ENCODE measurements at places on chromosomes 7 and 10.

GRCh38 chr10:9733766-9734165 is 1283.9 kb upstream of the CELF2 start:
- no peak for DNase-seq

- no peak for DNase-seq
Measured at GRCh38 chr7:96838481-96838880, 128.8 kb upstream of the SEM1 start.

DNA sequence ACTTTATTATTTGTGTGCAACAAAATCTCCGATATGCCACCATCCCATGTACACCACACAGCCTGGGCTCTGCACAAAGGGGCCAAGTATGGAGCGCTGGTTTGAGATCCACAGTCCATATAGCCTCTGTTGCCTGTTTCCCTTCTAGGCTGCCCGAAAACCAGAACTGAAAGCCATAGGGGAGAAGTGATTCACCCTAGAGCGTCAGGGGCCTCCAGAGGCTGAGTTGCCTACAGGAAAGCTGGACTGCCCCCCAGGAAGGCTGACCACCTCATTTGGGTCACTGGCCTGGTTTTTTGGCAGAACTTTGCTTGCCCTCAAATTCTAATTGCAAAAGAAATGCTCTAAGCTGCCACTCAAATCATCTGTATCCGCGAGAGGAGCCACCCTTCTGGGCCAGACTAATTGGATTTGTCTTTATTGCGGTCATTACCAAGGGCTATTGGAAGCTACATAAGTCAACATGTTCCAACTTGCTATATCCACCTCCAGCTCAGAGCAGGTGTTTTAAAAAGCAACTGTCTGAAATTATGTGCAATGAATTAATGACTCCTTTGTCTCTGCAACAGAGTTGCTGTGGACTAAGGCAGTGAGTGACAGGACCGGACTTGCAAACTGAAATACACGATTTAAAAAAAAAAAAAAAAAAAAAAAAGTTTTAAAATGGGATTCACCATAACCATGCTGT is 28.3 kb upstream of the FRMD4A start:
- DNase-seq, result no peak

DNA sequence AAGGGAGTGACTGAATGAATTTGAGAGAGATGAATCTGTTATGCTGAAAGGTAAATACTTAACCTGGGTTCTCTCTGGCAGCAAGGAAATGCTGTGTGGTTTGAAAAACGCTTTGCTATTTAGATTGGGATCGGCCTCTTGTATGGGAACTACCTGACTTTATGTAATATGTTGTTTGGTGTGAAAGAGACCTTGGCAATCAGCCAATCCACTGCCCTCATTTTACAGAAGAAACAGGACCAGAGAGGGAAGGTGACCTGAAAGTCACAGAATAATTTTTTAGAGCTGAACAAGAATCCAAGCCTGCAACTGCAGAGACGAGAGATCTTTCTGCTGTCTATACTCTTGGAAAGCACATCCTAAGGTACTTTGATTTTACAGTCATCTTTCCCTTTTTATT is 1.0 kb downstream of the BUD31 start:
- no peak for DNase-seq

GRCh38 chr10:103772096-103772845 is 83.1 kb downstream of the SH3PXD2A start:
- peak; percentile 60 for DNase-seq

DNA sequence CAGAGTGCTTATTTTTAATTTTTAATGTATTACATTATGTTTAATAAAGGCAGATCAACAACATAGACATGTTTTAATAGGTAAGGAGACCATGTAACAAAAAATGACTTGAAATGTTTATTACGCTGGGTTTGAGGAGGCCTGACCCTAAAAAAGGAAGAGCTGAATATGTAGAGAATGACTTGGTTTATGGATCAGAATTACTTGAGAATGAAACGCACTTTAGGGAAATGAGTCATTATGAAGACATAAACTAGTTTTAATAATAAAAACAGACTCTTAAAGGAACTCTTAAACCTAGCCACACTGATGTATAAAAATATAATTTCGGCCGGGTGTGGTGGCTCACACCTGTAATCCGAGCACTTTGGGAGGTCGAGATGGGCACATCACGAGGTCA is 56.5 kb downstream of the CTTNBP2 start:
- DNase-seq, result no peak

- no peak for DNase-seq
Measured at GRCh38 chr7:13745530-13745929, 243.9 kb downstream of the ETV1 start.

DNA sequence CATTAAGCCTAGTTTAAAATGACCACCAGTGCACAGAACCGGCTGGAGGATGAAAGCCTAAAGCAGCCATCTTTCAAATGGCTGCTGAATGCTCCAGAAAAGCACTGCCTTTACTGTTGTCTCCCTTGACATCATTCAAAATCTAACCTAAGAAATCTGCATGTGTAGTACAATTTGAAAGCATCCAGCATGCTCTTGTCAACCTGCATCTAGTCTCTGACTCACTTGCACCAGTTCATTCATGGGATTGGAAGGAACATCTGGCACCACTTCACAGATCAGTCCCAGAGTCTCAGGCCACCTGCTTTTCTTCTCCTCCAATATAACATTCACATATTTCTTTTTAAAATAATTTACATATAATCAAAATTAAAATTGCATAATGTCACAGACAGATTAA is 76.2 kb downstream of the RNF133 start:
- DNase-seq, result no peak

DNA sequence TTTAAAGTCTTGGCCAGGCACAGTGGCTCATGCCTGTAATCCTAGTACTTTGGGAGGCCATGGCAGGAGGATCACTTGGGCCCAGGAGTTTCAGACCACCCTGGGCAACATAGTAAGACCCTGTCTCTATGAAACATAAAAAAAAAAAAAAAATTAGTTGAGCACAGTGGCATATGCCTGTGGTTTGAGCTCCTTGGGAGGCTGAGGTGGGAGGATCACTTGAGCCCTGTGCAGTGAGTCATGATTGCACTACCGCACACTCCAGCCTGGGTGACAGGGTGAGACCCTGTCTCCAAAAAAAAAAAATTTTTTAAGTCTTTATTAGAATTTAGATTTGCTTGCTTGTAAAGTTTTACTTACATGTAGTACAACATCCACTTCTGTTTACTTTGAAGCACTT is 14.0 kb downstream of the WNT2 start:
- no peak for DNase-seq

- no peak for DNase-seq
Measured at GRCh38 chr10:84078771-84079170, 60.5 kb upstream of the GHITM start.

DNA sequence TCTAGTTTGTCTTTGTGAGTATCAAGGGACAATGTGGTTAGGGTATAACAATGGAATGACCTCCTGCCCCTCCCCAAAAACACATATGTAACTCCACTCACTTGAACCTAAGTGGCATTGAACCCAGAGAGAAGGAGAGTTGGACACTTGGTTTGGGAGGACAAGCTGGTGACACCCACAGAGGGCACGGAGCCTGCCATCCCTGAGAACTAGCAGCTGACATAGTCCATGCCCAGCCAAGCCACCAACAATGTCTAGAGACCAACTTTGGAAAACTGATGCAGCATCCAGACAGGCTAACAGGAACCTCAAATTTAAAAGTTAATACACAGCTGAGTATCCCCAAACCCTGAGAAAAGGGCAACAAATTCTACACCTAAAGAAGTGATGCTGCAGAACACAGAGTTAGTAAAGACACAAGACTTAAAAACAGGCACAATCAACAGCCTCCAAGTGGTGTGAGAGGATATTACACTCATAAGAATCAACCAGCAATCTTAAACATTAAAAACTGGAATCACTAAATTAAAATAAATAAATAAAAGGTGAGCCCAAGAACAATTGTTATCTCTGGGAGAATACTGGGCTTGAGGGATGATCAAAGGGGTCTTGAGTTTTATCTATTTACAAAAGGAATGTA is 27.2 kb downstream of the NUDCD3 start:
- DNase-seq, result peak; percentile 33

GRCh38 chr10:94183666-94184264 is 179.0 kb downstream of the NOC3L start:
- DNase-seq, result peak; percentile 4

Measured in GM12865 (cell line).